Posterior cingulate gyrus (tissue), 11 donors: ENCODE measurements at places on chromosomes 16 and 17.

DNA sequence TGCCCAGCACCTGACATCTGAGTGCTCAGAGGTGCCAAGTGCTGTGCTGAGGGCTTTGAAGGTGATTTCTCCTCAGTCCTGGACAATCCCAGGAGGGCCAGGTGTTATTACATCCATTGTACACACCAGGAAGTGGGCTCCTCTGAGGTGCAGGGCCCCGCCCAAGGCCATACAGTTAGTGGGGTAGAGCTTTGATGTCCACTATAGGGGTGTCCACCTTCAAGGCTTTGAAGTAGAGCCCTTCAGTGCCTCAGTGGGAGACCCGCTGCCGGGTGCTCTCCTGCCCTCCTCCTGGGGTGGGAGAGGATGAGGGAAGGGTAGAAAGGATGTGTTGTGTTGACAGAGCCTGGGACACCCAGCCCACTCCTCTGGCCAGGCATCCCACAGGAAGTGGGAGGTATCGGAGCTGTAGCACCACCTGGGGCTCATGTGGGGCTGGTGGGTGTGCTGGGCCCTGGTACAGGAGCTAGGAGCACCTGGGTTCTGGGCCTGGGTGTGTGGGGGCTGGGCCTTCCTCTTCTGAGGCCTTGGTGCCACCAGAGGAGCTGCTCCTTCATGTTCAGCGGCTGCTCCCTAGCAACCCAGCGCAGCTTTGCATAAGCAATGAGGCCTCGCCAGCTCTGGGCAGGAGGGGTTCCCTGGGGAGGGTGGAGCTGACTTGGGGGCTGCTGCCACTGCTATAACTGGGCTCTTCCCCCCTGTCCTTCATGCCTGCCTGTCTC, 7.4 kb downstream of the LASP1 start:
- no peak for DNase-seq

- peak; percentile 84 for DNase-seq
Observed at GRCh38 chr16:82639666-82640336, 13.0 kb downstream of the CDH13 start.

- DNase-seq, result no peak
Observed at GRCh38 chr17:58507123-58507634, 7.3 kb downstream of the MTMR4 start.

DNA sequence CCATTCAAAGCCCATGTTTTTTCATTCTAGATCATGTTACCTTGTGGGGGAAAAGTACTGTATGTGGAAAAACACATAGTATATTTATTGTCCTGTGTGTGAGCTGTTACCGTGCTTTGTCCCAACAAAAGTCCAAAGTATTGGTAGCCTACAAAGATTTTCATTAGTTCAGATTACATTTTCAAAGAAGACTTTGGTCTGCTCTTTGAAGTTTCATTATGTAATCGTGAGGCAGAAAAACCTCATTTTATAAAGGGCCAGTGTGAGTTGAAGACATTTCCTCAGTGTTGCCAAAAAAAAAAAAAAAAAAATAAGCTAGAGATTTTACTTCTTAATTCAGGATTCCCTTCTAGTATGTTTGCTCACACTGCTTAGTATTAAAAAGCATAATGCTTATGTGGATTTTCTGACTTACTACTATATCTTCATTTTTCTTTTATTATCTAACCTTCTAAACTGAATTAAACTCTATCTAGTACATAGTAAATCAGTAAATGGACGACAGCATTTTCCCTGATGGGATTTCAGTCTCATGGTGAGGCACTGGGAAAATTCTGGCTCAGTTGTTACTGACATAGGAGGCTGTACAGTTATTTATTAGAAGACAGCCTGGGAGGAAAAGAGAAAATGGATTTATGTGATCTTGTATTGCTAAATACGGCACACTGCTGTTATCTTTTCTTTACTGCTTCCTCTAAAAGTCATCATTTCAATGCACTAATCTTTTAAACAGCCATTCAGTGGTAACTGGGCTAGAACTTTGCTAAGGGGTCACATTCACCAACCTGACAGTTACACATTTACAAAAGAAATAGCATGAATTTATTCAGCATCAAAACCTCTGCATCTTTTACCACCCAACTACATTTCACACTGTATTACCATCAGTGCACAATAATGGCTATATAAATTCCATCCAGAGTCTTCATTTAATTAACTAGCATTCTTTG, 100.6 kb downstream of the STXBP4 start:
- DNase-seq, result no peak

DNA sequence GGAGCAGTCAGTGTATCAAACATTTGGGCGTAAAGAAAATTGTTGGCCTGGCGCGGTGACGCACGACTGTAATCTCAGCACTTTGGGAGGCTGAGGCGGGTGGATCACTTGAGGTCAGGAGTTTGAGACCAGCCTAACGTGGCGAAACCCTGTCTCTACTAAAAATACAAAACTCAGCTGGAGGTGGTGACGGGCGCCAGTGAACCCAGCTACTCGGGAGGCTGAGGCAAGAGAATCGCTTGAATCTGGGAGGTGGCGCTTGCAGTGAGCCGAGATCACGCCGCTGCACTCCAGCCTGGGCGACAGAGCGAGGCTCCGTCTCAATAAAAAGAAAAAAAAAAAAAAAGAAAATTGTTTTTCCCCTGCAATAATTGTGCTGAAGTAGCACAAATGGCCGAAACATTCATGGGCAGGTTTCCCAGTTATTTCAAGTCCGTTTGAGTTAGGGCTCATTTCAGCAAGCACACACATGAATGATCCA, 1.4 kb downstream of the GCSH start:
- DNase-seq, result peak; percentile 58

DNA sequence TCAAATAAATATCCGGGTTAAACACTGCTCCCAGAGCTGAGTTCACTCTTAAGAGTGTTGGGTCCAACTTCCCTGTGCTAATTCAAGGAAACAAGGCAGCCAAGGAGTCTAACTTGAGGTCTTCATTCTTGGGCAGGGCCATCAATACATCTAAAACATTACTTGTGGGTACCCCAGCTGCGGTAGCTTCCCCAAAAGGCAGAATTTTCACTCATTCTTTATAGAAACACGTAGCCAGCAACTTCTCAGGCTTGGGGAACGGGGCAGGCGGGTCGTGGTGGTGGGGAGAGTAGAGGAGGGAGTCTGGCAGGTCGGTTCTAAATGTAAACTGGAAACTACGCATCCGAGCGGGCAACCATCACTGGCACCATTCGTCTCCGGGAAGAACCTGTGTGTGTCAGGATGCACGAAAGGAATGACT, 666 bp upstream of the METTL9 start:
- no peak for DNase-seq

- DNase-seq, result no peak
Observed at GRCh38 chr17:62062302-62062701, 2.8 kb downstream of the MED13 start.
